ENCODE measurements at places on chromosomes 5 and 9.

- DNase-seq, result no peak
These were observed 45.6 kb downstream of the SLC1A3 start for GRCh38 chr5:36651761-36652685.

- DNase-seq, result no peak
These were observed 7.5 kb downstream of the ADAMTS13 start for GRCh38 chr9:133429641-133430161.

DNA sequence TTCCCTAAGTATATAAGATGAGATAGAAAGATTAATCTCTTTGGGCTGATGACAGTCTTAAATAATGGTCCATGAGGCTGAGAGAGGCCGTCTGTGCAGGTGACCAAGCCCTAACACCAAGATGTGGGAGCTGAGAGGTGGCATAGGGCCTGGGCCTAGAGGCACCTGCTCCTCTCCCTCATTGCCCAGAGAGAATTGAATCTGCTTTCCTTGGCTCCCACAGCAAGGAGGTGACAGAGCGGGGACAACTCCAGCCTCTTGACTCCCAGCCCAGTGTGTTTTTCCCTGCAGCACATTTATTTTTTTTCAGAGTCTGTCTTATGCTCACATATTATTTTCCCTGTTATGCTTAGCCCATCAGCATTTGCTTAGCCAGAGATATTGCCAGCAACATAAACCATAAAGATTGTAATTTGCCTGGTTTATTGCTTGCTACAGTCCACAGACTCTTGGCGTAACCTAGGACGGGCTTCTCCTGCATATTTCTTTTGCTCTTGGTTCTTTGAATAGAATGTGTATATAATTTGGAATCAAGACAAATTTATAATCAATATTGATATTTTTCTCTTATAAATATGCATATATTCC lies 105.6 kb downstream of the NTRK2 start:
- no peak for DNase-seq

GRCh38 chr9:79408200-79408599 lies 163.6 kb upstream of the TLE4 start:
- no peak for DNase-seq

- no peak for DNase-seq
These were observed 288.6 kb upstream of the DAB2 start for GRCh38 chr5:39713250-39713916.

DNA sequence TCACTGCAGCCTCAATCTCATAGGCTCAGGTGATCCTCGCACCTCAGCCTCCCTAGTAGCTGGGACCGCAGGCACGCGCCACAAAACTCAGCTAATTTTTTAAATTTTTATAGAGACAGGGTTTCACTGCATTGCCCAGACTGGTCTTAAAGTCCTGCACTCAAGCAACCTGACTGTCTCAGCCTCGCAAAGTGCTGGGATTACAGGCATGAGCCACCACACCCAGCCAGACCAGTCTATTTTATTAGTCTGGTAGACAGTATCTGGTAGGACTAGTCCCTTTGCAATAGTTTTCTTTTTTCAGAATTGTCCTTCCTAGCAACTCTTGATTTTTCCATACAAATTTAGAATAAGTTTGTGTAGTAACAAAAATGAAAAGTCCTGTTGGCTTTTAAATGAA lies 14.1 kb upstream of the GPR150 start:
- no peak for DNase-seq

DNA sequence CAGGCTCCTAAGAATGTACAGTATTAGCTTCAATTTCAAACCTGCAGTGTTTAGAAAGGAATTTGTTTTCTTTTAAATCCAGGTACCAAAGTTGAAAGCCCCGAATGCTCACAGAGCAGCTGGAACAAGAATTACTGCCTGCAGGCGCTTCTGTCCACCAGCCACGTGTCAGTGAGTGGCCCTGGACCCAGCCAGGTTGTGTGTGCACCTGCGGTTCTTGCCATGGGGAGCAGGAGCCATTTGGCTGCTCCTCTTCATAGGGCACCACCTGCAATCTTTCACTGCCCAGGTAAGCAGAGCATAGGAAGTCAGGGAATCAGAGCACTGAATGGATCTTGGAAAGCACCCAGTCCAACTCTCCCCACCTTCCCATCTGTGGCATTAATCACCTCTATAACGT lies 79.5 kb upstream of the PIP5K1B start:
- DNase-seq, result no peak

DNA sequence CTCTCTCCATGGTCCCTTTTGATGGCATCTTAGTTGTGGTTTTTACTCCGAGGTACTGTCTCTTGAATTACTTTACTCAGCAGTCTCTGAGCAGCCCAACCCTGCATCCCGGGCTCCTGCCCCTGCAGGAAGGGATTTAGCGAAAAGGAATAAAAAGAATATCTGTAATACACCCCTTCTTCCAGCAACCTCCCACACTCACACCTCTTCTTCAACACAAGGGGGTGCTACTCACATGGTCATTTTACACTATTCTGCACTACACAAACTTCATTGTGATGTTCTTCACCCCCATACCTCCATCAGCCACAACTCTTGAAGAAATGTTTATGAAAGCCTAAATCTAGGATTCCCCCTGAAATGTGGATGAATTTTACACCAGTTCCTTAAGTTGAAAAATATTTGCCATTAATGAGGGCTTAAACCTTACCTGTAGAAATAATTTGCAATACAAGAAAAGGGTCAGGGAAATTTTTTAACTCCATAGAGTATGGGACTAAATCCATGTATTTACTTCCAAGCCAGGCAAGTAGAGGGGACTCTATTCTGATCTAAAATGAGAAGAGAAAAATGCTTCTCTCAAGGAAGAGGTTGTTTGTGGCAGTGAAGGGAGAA lies 26.0 kb downstream of the TPD52L3 start:
- peak; percentile 5 for DNase-seq

DNA sequence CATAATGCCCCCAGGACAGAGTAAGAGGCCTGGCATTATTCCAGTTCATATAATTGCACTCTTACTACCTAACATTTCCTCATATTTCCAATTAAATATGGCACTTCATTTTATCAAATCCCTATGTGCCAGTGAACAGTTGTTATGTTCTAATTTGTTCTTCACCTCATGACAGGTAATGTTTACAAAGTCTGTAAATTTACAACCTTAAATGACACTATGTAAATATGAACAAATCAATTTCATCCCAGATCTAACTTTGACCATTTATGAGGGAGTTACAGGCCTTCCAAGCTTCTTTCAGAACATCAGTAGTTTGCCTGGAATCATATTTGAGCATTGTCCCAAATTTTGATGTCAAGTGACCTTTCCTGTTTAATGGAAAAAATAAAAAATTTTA lies 592.6 kb upstream of the CDH6 start:
- DNase-seq, result no peak

- DNase-seq, result no peak
These were observed 30.4 kb downstream of the RANBP17 start for GRCh38 chr5:170892196-170892595.

GRCh38 chr9:7467186-7467585 lies 332.4 kb downstream of the DMAC1 start:
- DNase-seq, result no peak

DNA sequence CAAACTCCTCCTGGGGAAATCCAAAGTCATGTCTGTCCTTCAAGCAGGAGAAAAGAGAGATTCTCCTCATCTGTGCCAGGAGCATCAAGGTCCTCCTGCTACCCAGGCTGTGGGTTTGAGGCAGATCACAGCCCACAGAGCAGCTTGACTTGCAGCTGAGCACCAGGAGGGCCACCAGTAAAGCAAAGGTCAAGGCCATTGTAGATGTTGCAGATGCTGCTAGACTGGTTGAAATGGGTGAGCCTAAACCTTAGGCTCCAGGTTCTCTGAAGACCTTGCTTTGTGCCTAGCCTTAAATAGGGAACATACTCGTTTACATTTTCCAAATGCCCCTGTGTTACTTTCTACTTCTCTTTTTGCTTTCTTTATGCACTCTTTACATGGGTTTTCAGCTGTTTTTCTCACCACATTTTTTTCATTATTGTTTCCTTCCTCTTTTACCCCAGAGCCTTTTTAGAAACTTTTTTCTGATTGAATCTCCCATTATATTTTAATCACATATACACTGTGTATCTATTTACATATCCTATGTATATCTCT lies at the start of gene IFNA2:
Gene IFNA2, minus strand, starts transcription at position 268 of the 540 bp plus-strand sequence. Its CDS starts 69 bp downstream, at position 199.
- DNase-seq, result no peak

DNA sequence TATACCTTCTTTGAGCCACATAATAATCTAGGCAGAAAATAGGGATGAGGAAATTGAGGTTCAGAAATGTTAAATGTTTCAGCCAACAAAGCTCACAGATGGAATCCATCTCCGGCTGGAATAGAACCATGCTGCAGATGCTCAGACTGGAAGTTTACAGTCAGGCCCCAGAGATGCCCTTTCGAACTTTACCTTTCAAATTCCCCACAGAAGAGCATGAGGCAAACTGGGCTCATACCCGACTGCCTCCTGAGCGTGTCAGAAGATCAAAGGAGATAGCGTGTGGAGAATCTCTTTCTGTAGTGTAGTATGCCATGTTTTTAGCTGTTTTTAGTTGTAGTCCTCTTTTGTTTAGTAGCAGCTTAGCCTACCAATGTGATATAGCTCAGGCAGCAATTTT lies 72.0 kb upstream of the DAP start:
- no peak for DNase-seq

- DNase-seq, result no peak
These were observed 62.8 kb upstream of the SUB1 start for GRCh38 chr5:32522429-32523143.

- DNase-seq, result no peak
These were observed 18.0 kb upstream of the GABBR2 start for GRCh38 chr9:98726735-98727134.

GRCh38 chr9:126528111-126528510 lies 85.6 kb upstream of the LMX1B start:
- DNase-seq, result no peak

DNA sequence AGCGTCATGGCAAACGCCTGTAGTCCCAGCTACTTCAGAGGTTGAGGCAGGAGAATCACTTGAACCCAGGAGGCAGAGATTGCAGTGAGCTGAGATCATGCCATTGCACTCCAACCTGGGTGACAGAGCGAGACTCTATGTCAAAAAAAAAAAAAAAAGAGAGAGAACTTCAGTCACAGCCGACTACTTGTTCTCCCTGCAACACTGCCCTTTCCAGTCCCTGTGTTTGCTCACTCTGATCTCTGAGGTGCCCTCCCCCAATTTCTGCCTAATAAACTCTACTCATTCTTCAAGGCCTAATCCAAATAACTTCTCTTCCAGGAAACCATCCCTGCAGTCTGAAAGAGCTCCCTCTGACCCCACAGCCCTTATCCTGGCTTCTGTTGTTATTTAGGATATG lies 28.1 kb downstream of the GFRA3 start:
- DNase-seq, result no peak

GRCh38 chr5:135255461-135256178 lies 143.4 kb downstream of the MACROH2A1 start:
- DNase-seq, result no peak

DNA sequence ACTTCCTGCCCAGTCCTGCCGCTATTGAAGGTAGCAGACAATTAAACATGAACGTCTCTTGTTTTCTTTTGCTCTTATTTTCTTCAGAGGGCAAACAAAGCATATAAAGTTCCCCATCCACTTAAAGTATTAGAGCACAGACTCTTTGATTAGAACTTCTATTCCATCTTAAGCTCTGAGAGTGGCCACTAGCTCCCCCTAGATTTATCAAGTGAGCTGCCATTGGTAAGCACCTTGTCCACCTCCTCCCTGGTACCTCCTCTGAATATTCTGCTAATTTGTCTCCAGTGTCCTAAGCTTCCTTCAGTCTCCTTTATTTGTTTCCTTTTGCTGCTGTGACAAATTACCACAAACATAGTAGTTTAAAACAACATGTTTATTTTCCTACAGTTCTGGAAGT lies 264.3 kb upstream of the KCNN2 start:
- DNase-seq, result no peak

- no peak for DNase-seq
These were observed 6.9 kb downstream of the IL17B start for GRCh38 chr5:149372076-149372795.

DNA sequence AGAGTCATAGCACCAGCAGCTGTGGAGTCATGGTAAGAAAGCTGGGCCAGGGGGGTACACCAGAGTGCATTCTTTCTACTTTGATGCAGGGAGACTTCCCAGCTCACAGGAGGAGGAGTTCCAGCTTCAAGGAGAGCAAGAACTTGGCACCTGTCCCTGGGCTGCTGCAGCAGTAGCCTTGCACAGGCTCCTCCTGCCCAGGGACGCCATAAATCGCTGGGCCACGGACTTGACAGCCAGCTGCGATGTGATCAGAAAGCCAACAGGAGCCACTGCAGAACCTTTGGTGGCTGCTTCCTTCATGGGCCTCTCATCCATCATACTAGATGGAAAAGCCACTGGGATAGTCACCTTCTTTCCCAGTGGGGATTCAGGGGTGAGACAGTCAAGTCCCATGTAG lies 234.7 kb downstream of the NMUR2 start:
- no peak for DNase-seq

DNA sequence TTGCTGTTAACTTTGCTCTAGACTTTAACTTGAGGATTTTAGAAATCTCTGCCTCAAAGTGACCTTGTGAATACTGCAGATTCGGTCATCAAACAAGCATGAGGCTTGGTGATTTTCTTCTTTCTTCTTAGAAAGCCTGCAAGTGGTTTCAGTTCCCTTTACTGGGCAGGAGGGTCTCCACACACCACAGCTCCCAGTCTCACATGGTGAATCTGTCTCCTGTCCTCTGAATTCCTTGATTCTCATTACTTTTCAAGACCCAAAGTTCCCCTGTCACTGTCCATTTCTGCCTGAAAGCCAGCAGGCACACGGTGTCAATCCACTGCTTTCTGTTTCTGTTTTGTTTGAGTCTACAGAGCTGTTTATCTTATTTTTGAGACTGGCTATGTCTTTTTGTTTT lies 14.1 kb downstream of the HSPB3 start:
- no peak for DNase-seq

DNA sequence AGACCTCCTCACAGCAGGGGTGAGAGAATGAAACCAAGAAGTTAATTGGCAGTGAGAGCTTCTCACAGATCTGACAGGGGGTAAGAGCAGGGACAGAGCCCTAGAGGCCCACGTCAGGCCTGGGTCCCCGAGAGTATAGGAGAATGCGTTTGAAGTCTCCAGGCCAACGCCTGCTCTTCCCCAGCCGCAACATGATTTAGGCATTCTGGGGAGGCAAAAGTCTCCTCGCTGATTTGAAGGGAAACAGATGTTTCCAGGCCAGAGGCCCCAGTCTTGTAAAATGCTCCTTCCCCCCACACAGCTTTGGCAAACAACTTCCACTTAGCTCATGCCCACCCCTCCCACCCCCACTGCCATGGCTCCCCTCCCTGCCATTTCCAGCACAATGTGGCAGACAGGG lies 239.2 kb upstream of the TRIM32 start:
- DNase-seq, result no peak

DNA sequence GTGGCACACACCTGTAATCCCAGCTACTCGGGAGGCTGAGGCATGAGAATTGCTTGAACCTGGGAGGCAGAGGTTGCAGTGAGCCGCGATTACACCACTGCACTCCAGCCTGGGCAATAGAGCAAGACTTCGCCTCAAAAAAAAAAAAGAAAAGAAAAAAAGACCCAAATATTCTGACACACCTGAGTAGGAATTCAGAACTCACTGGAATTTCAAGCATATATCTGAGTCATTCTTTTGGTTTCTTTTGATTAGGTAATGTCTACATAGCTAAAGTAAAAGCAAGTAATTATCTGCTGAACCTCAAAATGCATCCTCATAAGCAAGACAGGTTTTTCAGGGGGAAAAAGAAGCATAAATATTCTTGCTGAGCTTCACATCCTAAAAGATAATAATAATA lies 35.9 kb downstream of the ANKRD31 start:
- DNase-seq, result no peak

Data from stimulated activated CD8-positive, alpha-beta memory T cell treated with anti-CD3 and anti-CD28 coated beads, Interleukin-7, amount 100 ng/mL, for 1 hour (primary cell).